LNCaP clone FGC (cell line): ENCODE measurements at places on chromosomes 7 and 10.

DNA sequence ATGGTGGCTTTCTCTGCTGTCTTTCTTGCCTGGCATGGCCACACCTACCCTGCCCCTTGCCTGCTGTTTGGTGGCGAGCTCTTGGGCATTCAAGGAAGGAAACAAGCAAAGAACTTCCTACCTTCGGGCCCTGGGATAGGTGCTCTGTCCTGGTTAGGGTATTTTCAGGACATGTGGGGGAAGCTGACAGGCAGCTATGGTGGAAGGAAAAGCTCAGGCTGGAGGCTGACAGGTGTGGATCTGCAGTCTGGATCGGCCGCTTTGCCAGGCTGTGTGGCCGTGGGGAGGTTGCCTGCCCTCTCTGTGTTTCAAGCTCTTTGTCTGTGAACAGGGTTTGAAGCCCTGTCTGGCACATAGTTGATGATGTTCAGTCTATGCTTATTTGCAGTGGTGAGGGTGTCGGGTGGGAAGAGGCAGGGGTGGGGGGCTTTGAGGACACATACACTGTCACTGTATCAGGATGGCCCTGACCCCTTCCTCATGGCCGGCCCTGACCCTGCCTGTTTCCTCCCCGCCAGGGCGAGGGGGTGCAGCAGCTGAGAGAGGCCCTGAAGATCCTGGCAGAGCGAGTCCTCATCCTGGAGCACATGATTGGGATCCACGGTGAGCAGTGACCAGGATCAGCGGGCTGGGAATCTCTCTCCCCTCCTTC is 73.7 kb downstream of the MYL10 start:
- no peak for DNase-seq

GRCh38 chr10:86957471-86958115 is at the start of gene MMRN2:
Gene MMRN2 (minus strand): TSS chr10:86957615. CDS start chr10:86957541, 74 bp downstream.
- DNase-seq = no peak

DNA sequence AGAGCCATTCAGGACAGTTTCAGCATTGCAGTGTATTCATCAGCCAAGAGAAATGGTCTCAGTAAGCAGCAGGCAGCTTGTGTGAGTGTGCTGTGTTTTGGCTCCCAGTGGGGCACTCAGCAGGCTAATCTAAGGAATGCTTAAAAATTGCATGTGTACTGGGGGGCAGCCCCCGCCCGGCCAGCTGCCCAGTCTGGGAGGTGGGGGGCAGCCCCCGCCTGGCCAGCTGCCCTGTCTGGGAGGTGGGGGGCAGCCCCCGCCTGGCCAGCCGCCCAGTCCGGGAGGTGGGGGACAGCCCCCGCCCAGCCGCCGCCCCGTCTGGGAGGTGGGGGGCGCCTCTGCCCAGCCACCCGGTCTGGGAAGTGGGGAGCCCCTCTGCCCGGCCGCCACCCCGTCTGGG is 116.2 kb downstream of the GRID1 start:
- DNase-seq = no peak

DNA sequence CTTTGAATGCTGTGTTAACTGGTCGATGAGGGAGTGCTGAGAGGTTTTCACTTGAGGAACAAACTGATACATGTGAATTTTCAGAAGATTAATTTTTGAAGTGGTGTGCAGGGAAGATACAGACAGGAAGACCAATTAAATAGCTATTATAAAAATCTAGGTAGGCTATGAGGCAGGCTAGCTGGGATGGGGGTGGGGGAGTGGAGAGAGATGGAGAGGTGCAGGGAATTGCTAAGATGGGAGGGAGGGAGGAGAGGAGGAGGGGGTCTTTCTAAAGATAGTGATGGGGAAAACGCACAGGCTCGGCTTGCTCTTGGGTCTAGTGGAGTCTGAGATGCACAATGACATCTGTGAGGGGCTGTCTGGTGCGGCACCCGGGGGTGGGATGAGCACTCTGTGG is 15.2 kb downstream of the ATXN7L1 start:
- no peak for DNase-seq
